ENCODE measurements at places on chromosomes 1 and 21. TPM values are rescaled to one million over a fixed set of nuclear protein-coding genes. Genes with fewer than 3 reads are reported as not detected.

S100A14 gene
- 3.0 TPM for polyA plus RNA-seq

VSIG8 gene
- polyA plus RNA-seq = 0.43 TPM

GRCh38 chr1:18240906-18241305 is 133.3 kb downstream of the IGSF21 start:
- no peak for DNase-seq

CFAP141 gene
- not detected for polyA plus RNA-seq

GRCh38 chr1:87356591-87356990 is 27.9 kb downstream of the LMO4 start:
- no peak for DNase-seq

NBPF6 gene
- not detected for polyA plus RNA-seq

SLC26A9 gene
- polyA plus RNA-seq = not detected

- DNase-seq = no peak
These were observed 131.2 kb downstream of the PIK3R3 start for GRCh38 chr1:46001081-46001785.

GRCh38 chr1:45928486-45929205 is 125.2 kb downstream of the MAST2 start:
- no peak for DNase-seq

NPHS2 gene
- polyA plus RNA-seq = 0.06 TPM

DNA sequence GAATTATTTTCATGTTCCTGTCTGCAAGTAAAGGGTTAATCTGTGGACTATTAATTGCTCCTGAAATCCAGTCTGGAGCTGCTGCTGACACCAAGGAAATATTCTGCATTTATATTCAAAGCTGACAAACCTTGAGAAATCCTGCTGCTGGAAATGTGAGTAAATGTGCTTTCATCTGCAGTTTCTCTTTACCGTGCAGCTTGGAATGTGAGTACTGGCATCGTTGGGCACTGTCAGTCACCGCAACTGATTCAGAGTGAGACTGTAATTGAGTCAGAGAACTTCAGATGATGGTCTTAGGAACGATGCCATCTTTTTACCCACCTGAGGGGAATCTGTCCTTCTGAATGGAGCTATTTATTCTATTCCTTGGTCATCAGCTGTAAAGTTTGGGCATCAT is 420.6 kb downstream of the SIPA1L2 start:
- no peak for DNase-seq
